ENCODE measurements at places on chromosomes 7 and 10. TPM values are rescaled to one million over a fixed set of nuclear protein-coding genes. Genes with fewer than 3 reads are reported as not detected.

Gene NOC3L
- total RNA-seq = 39.7 TPM

Gene NUTM2E
- total RNA-seq = under 0.01 TPM

Gene EFCAB10
- total RNA-seq = not detected

Gene TMEM213
- not detected for total RNA-seq

Gene TBXAS1
- total RNA-seq = not detected

Gene ITGB8
- total RNA-seq = 13.0 TPM

Gene RSBN1L
- total RNA-seq = 20.6 TPM

Gene ASL
- total RNA-seq = 33.5 TPM

Gene MSS51
- 1.3 TPM for total RNA-seq

Gene KIAA1549
- 2.6 TPM for total RNA-seq

Gene LRRN3
- total RNA-seq = 0.86 TPM

Gene C10orf53
- not detected for total RNA-seq

Gene LIPM
- total RNA-seq = not detected

Gene CLCN1
- under 0.01 TPM for total RNA-seq

Gene KIN
- 9.5 TPM for total RNA-seq

Gene GRID2IP
- total RNA-seq = not detected

Gene GATA3
- not detected for total RNA-seq

Gene ATOH7
- under 0.01 TPM for total RNA-seq

Gene SEC23IP
- total RNA-seq = 37.7 TPM

Gene ACHE
- total RNA-seq = not detected

Gene GPR37
- 5.6 TPM for total RNA-seq

Gene FIGNL1
- 20.3 TPM for total RNA-seq

Gene ALOX5
- total RNA-seq = not detected

Gene ARHGEF5
- 1.9 TPM for total RNA-seq

Gene LRMDA
- under 0.01 TPM for total RNA-seq

Gene PGAM1
- 378 TPM for total RNA-seq

Gene FAM237B
- not detected for total RNA-seq

Gene FOXK1
- total RNA-seq = 32.8 TPM

Gene PAXIP1
- 10.4 TPM for total RNA-seq

Gene ACSM6
- total RNA-seq = not detected

Gene CCL24
- not detected for total RNA-seq

Gene GPR26
- total RNA-seq = not detected

Gene PLAC9
- 0.64 TPM for total RNA-seq

Gene EBF3
- 6.0 TPM for total RNA-seq

Gene TDRD1
- total RNA-seq = 0.64 TPM

Gene KCNIP2
- 0.86 TPM for total RNA-seq

Gene CDK13
- 82.5 TPM for total RNA-seq

Gene TSPAN14
- 39.0 TPM for total RNA-seq

Gene BHLHA15
- not detected for total RNA-seq

Gene GBX1
- not detected for total RNA-seq

Gene EPHB6
- 0.43 TPM for total RNA-seq

Data from fibroblast of villous mesenchyme (primary cell).